ENCODE measurements at places on chromosomes 5 and 9.

- no peak for DNase-seq
Measured at GRCh38 chr5:77076961-77077828, 9.9 kb downstream of the ZBED3 start.

DNA sequence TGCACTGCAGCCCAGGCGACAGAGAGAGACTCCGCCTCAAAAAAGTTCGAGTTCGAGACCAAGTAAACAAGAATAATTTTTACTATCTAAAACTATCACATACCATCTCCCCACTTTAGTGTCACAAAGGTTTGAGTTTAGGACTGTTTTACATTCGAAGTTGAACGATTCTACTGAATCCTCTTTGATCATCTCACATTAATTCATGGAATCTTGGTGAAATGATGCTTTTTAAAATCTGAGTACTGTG, 715 bp upstream of the RPS6 start:
- DNase-seq, result no peak

DNA sequence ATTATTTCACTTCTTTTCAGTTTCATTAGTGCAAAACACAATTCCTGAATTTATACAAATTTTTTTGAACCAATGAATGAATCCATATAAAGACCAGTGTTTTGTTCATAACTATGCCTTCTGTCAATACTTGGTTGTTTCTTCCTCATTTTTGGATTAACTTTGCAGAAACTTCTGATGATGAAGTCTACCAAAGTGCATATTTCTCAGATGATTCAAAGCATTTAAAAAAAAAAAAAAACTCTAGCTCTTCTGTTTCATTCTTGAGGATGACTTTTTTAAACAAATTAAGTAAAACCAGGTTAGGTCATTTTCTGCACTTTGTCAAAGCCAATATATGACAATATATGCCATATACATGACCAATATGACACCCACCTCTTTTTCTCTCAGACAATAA, 92.6 kb downstream of the CHSY3 start:
- DNase-seq, result no peak

- no peak for DNase-seq
Measured at GRCh38 chr9:18791074-18791473, 241.9 kb downstream of the SAXO1 start.

DNA sequence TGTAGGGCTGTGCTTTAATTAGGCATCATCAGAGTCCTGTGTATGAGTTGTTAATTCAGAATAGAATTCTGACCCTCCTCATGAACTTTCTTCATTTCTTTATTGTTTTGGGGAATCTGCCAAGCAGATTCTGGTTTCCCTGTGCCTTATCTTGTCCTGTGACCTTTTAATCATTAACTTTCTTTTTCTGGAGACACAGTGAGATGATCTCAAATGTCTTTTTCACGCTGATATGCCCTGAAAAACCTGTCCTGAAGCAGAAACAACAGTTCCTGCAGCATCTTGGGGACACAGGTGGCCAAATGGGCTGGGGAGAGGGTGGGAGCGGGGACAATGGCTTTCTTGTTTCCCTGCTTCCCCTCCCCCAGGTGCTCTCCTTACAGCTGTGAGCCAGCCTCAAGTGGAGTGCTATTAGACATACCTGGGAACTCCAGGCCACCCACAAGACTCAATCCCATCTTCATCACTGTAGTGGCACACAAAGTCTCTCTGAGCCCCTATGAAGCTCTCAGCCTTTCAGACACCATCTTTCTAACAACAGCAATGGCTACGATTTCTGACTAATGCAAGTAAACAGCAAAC, 213.8 kb downstream of the ATP10B start:
- no peak for DNase-seq

DNA sequence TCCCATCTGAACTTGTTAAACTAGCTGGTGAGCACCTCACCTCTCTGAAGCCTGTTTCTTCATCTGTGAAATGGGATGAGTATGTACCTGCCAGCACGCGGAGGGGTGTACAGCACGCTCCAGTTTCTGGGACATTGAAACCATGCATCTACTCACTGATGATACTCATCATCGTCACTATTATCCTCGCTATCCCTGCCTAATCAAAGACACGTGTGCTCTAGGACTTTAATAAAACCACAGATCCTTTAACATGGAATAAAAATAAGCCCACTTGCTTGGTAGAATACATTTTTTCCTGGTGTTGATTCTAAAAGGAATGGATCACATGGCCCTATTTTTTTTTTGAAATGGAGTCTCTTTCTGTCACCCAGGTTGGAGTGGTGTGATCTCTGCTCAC, 37.3 kb upstream of the POMT1 start:
- DNase-seq, result no peak

DNA sequence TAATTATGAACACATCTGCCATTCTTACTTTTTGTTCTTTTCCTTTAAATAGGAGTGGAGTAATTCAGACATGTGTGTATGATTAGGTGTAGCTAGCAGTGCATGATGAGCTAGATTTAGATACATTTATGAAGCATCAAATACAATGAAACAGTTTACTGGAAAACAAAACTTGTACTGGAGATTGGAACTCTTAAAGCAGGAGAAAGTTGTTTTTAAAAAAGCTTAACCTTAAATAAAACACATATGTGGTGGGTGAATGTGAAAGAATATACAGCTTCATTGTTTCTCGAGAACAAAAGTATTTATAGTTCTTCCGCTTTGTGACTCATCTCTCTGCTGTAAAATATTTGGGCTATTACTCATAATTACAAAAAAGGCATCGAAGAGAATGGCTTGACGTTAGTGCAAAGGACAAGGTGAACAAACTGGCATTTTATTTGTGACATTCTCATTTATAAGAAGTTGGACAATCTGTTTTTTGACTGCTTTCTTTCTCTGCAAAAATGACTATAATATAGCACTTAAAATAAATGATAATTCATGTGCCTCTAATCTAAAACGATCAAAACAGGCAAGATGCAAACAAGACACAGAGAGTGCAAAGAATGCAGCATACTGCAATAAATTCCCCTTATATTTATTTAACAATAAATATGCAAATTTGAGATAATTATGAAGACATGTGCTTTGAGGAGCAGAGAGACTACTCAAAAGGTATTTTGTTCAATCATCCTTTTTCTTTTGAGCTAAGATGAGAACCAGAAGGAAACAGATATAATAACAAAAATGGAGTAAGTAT, 478.8 kb downstream of the CETN3 start:
- no peak for DNase-seq

DNA sequence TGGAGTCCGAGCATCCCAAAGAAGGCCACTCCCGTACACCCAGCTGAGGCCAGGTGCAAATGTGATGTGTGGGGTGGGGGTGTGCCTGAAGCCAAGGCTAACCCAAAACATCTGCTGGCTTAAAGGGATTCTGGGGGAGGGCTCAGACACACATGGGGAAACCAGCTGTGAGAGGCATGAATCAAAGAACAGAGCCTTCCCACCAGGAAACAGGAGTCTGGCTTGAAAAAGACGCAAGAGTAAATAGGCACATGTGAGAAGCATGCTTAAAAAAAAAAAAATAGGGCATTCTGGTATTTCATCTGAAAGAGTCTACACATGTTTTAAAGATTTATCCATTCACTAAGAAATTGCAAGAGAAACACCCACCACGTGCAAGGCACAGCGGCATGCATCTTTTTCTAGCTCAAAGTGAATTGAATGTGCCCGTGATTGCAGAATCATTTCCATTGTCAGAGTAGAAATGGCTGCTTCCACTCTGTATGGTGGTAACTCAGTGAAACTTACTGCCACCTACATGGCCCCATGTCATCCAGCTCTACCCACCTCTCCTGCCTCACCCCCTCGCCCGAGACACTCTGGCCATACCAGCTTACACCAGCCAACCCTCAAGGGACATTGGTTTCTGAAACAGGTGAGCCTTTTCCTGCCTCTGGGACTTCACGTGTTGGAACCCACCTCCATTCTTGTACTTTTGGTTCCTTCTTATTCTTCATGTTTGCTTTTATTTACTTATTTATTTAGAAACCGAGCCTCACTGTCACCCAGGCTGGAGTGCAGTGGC, 71.5 kb downstream of the SEMA5A start:
- DNase-seq, result no peak

DNA sequence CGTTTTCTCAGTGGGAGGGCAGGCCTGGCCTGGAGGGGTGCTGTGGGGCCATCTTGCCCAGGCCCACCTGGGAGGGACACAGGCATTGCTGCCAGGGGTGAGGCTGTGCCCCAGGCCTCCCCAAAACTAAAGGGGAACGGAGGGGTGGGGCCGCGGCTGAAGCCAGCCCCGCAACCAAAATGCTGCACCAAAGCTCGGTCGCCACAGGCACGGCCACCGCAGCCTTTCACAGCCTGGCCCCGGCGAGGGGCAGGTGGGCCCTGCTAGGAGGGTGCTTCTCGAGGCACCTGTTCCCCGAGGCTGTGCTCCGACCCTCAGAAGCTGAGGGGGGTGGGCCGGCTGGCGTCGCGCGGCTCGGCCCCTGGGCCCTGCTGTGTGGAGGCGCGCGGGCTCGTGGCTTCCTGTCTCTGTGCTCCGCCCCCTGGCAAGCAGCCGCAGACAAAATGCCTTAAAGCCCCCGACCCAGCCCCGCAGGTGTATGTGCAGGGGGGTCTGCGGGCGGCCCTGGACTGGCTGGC, 57.6 kb downstream of the JAK2 start:
- no peak for DNase-seq

DNA sequence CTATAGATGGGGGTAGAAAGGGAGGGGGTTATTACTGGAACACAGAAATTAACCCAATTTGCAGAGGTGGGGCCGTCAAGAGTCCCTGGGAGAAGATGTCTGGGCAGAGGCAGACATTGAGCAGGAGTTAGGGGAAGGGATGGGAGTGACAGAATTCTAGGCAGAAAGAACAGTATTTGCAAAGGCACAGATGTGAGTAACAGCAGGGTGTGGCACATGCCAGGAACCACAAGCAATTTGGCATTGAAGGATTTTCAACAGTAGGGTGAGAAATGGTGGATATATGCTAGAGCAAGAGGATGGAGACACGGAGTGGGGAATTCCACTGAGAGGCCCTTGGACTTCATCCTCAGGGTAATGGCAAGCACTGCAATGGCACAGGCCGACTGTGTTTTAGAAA, 71.6 kb upstream of the FRRS1L start:
- DNase-seq, result no peak

DNA sequence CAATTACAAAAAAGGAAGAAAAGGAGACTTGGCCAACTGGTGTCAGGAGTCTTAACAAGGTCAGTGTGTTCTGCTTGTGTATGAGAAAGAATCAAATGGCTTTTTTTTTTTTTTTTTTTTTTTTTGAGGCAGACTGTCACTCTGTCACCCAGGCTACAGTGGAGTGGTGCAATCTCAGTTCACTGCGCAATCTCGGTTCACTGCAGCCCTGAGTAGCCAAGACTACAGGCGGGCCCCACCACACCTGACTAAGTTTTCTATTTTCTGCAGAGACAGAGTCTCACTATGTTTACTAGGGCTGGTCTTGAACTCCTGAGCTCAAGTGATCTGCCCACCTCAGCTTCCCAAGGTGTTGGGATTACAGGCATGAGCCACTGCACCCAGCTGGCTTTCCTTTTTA, 3.1 kb upstream of the IL7R start:
- DNase-seq, result no peak

DNA sequence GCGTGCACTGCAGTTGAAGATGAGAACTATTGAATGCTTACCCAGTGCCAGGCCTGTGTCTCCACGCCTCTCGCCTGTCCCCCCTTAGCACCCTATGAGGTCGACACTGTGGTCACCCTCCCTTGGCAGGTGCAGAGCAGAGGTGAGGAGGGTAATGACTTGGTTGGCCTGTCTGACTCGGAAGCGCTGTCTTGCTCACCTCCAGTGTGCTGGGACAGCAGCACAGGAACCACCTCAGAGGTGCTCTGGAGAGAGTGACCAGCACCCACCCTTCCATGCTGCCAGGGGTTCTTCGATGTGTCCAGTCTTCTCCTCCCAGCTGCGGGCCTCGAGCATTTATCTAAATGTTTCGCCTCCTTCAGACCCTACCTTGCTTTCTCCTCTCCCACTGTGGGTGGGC, 178.3 kb upstream of the IRX2 start:
- DNase-seq, result no peak

DNA sequence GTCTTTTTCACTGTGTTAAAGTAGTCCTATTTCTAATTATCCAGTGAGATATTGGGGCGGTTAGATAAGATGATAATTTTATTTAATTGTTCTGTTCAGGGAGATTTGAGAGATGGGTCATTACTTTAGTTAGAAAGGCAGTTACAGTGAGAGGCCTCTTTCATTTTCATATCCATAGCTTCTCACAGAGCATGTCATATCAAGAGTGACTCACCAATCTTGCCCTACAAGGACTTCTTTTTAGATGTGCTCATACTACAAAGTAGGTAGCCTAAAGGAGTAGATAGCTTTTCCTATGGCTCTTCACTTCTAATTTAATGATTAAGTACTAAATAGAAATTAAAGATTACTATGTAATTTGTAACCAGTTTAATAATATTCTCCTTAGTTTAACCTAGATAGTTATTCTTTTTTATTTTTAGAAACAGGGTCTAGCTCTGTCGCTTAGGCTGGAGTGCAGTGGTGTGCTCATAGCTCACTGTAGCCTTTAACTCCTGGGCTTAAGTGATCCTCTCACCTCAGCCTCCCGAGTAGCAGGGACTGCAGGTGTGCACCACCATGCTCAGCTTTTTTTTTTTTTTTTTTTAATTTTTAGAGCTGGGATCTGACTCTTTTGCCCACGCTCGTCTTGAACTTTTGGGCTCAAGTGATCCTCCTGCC, 71.0 kb downstream of the FER start:
- no peak for DNase-seq

DNA sequence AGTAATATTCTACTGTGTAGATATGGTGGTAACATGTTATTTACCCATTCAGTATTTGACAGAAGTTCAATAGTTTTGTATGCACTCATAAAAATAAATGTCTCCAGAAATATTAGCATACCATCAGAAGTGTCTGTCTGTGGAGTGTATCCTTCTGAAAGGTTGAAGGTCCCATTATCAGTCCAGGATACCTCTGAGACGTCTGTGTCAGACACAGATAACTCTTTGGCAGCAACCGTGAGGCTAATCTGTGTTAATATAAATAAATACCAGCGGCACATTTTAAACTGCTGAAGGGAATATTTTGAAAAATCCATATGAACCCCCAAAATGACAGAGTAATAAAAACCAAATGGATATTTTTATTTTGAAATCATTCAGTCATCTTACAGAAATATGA, 11.9 kb upstream of the ZNF622 start:
- no peak for DNase-seq

DNA sequence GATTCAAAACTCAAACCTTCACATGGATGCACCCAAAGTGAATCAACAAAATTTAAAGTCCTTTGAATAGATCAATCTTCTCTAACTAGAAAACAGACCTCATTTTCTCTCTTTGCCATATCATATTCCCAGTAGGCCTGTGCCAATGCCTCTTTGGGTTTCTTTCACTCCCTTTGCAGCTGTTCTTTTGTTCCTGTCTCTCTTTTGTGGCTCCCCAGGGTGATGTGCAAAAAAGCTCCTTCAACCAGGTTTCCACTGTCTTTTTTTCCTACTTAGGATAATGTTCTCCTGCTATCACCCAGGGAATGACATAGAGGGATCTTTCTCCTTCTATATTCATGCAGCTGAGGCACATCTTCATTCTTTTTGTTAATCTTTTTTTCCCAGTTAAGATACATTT, 54.6 kb downstream of the MARCHF3 start:
- DNase-seq, result no peak

Data from NT2/D1 (cell line).